ENCODE measurements at places on chromosomes 16 and 17.

- no peak for DNase-seq
Measured at GRCh38 chr16:86573215-86573614, 5.1 kb upstream of the FOXL1 start.

GRCh38 chr17:1506649-1507267 is 9.7 kb downstream of the INPP5K start:
- no peak for DNase-seq

DNA sequence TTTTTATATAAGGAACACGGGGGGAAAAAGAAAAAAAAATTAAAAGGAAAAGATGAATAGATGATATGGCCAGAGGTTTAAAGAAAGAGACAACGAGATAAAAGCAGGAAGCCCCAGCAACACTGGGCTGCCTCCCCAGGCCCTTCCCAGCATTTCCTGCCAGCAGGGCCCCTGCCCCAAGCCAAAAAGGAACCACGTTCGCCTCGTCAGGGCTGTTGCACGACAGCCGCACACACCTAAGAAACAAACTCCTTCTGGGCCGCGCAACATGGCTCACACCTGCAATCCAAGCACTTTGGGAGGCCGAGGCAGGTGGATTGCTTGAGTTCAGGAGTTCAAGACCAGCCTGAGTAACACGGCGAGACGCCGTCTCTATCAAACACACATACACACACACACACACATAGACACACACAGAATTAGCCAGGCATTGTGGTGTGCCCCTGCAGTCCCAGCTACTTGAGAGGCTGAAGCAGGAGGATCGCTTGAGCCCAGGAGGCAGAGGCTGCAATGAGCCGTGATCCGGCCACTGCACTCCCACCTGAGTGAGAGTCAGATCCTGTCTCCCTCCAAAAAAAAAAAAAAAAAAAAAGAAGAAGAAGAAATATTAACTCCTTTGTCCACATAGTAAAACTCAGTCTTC is 83.0 kb downstream of the ANKRD11 start:
- no peak for DNase-seq

GRCh38 chr16:85381738-85382592 is 231.2 kb upstream of the GSE1 start:
- DNase-seq = peak; percentile 36

- DNase-seq = no peak
Measured at GRCh38 chr17:71503710-71504465, 616.9 kb upstream of the SOX9 start.

- DNase-seq = peak; percentile 32
Measured at GRCh38 chr16:11743308-11744074, 834 bp upstream of the TXNDC11 start.
